ENCODE measurements at places on chromosomes 11 and 22.

DNA sequence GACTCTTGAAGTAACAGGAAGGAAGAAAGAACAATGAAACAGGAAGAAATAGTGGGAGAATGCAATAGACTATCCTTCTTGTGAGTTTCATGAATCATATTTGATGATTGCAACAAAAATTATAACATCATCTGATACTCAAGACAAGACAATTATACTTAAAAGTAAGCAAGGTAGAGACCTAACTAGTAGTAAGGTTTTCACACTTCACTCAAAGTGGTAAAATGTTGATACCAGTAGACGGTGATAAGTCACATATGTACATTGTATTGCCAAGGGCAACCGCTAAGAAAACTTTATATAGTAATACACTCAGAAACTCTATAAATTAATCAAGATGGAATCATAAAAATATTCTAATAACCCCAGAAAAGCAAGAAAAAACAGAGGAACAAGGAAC, 107.8 kb downstream of the CYP2R1 start:
- DNase-seq = no peak

GRCh38 chr22:46625113-46625842, 5.1 kb downstream of the GRAMD4 start:
- DNase-seq = no peak

DNA sequence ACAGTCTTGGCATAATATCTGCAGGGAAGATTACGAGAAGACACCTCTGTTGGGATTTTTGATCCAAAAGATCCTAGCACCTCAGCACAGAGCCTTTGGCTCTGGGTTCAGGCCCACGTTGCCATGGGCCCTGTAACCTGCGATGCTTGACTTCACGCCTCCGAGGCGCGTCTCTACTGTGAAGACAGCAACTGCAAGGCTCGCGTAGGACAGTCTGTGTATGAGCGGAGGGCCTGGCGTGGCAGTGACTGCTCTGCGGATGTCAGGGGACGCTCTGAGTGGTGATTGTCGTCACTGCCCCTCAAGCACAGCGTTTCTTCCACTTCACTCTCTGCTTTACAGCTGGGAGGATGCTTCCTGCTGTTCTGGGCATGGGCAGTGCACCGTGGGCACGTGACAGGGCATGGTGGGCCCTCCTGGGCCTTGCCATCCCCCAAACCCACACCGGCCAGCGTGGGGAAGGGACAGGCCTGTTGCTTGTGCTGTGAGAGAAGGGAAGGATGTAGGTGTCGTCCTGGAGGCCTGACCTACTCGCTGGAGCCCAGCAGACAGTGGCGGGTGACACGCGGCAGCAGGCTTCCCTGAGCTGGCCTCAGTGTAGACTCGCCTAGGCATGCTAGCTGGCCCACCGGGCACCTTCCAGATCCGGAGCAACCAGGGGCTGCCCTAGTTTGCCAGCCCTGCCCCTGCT, 26.5 kb downstream of the GLB1L2 start:
- no peak for DNase-seq

GRCh38 chr11:132898676-132899075, 633.6 kb downstream of the OPCML start:
- DNase-seq = no peak

- DNase-seq = peak; percentile 88
These were observed 81.0 kb downstream of the CCDC34 start for GRCh38 chr11:27281740-27282590.

DNA sequence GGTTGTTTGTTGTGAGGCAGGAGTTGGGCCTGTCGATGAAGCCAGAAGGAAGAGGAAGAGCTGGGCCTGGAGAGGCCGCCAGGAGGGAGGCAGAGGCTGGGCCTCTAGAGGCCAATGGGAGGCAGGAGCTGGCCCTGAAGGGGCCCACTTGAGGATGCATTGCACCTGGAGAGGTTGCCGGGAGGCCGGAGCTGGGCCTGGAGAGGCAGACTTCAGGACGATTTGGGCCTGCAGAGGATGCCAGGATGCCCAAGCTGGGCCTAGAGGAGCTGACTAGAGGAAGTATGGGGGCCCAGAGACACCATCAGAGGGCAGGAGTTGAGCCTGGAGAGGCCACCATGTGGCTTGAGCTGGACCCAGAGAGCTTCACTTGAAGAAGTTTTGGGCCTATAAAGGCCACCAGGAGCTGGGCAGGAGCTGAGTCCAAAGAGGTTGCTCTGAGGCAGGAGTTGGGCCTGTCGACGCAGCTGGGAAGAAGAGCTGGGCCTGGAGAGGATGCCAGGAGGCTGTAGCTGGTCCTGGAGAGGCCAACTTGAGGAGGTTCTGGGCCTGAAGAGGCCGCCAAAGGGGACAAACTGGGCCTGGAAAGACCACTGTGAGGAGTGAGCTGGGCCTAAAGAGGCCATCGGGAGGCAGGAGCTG, 39.0 kb downstream of the OR4C45 start:
- no peak for DNase-seq

DNA sequence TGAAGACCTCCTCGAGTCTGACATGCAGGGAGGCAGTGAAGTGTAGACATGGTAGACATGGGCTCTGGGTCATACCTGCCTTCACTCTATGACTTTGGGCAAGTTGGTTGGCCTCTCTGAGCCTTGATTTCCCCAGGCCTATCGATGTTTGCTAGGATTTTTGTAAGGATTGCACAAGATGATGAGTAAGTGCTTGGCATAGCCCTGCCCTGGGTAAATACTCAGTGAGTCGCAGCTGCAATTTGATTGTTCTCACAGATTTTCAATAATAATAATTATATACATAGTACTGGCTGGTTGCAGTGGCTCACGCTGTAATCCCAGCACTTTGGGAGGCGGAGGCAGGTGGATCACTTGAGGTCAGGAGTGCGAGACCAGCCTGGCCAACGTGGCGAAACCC, 18.1 kb downstream of the MCM5 start:
- no peak for DNase-seq

DNA sequence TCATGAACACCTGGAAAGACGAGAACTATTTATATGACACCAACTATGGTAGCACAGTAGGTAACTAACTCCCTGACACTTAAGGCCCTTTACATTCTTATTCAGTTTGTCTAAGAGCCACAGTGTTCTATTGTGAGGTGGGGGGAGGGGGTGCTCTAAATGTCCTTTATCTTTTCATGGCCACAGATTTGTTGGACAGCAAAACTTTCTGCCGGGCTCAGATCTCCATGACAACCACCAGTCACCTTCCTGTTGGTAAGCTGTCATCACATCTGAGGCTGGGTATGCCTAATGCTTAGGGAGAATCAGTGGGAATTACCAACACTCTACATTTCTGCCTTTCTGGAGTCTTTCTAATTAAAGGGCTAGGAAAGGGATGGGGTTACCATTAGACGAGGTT, 30.7 kb downstream of the EHF start:
- DNase-seq = no peak

GRCh38 chr11:14668731-14669301, 25.2 kb downstream of the PDE3B start:
- DNase-seq = no peak

DNA sequence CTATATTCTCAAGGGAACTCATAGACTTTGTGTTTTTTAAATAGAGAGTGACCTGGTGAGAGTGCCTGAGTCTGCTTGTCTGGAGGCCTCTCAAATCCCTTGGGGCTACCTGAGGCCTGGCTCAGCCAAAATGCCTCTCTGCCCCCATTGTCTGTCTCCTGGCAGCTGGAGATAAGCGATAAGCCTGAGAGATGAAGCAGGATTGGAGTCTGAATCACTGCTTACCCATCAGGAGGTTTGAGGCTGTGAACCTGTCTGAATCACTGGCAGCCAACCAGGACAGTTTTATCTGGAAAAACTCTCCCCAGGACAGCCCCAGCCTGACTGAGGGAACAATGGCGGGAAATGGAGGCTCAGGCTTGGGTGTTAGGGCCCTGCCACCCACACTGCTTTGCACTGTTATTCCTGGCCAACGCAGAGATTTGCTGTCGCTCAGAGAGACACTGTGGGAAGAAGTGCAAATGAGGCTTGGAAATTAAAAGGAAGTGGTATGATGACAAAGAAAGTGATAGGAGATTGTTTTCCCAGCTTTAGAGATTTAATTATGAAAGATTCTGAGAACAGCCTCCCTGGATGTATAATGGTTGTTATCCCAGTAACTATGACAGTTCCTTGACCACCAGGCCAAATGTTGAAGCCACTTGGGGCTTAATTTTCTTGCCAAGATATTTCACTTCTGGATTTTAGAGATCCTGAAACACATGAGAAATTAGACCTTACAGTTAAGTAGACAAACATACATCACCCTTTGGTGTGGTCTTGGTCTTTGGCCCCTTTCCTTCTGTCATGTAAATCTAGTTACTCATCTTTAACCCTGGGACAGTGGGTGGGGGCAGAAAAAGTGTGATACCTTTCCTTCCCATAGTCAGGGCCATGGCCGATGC, 102.1 kb downstream of the RASSF10 start:
- DNase-seq = peak; percentile 33

GRCh38 chr22:36731916-36732315, 28.4 kb upstream of the CACNG2 start:
- DNase-seq = no peak

DNA sequence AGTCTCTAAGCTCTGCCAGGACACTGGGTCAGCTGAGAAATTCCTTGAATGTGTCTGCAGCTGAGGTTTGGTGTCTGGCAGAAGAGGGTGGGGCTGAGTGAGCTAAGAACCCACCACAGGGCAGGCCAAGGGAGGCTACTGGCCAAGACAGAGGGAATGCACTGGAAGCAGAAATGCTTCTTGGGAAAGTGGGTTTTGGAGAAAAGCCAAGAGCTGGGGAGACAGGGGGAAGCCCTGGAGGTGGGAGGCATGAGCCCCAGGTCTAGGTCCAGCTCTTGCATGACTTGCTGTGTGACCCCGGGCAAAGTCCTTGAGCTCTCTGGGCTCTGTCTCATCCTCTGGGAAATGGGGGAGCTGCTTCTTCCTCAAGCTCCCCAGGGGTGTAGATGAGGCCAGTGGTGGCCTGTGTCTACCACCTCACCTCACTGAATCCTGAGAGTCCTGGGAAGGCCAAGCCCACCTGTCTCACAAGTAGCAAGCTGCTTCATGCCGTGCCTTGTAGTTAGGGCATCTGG, 2.3 kb downstream of the MMP11 start:
- DNase-seq = peak; percentile 26

GRCh38 chr11:130051082-130051481, 18.6 kb upstream of the APLP2 start:
- DNase-seq = peak; percentile 62

DNA sequence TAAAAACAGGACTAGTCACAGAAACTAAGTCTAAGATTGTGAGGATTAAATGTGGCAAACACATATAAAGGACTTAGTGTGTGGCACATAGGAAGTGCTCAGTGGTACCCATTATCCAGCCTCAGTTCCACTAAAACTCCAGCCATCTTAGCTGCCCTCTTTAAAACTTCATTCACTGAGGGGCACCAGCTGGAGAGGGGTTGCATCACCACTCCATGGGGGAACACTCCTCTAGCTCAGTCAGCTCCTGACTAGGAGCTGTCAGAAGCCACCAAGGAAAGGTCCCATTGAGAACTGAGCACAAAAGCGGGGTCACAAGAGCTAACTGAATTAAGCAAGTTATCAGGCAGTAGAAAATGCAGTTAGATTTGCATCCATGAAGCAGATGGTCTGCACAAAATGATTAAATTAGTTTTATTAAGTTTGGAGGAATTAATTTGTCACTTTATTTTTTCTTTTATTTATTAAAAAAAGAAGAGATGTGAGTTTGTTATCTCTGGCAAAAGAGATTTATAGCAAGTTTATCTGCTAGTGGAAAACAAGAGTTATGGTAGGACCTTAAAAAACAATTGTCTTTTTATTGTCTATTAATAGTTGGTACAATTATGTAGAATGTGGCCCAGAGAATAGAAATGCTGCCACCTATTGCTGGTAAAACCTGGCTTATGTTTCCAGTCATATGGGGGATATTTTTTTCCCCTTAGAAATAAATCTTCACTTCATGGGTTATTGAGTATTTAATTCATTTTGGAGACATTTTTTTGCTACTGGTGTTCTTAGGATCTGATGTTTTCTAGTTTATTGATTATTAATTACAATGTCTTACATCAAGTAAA, 95.7 kb downstream of the NAV2 start:
- no peak for DNase-seq

GRCh38 chr11:17366495-17366894, 14.9 kb downstream of the NCR3LG1 start:
- DNase-seq = no peak

- no peak for DNase-seq
These were observed 3.7 kb downstream of the ACAT1 start for GRCh38 chr11:108125096-108125495.

- no peak for DNase-seq
These were observed 4.8 kb downstream of the LIF start for GRCh38 chr22:30241576-30242371.

GRCh38 chr11:34960277-34960676, 43.9 kb downstream of the PDHX start:
- no peak for DNase-seq

- DNase-seq = no peak
These were observed 30.3 kb downstream of the CHEK2 start for GRCh38 chr22:28711341-28711740.

GRCh38 chr11:119085437-119085847, 761 bp downstream of the HMBS start:
- no peak for DNase-seq

DNA sequence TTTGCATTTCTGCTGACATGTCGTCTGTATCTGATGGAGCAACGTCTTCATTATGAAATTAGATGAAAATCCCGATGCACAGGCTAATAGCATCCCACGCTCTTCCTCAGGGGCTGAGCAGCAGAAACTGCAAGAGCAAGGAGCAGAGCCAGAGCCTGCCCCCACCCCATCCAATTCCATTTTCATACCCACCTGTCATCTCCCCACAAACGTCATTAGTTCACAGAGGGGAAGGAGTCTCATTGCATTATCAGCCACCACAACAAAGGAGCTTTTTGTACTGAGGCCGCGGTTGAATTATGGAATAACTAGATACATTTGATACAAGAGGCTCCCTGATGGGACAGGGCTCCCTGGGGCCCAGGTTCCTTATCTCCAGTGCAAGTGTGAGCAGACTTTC, 515.0 kb downstream of the NTM start:
- DNase-seq = no peak

GRCh38 chr11:123382555-123383074, 47.5 kb upstream of the GRAMD1B start:
- no peak for DNase-seq

- DNase-seq = peak; percentile 29
These were observed 152.0 kb upstream of the SYN3 start for GRCh38 chr22:33209930-33210784.

DNA sequence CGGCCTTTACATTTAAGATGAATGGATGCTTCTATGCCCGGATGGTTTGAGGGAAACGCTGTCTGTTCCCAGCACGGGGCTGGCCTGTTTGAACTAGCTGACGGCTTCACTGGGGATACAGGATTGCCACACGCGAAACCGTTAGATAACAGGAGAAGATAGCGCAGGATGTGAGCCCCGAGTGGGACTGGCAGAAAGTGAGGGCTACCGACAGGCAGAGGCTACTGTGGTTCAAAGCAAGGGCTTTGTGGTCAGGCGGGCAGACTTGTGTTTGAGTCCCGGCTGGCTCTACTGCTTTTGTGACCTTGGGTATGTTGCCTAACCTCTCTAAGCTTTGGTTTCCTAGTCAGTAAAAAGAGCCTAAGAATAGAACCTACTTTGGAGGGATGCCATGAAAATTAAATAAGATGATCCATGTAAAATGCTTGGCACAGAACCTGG, 2.8 kb upstream of the OAF start:
- DNase-seq = no peak

Data from fibroblast of skin of right quadriceps (primary cell).